Fibroblast of lung (primary cell): ENCODE measurements at places on chromosomes 7 and 10. TPM values are rescaled to one million over a fixed set of nuclear protein-coding genes. Genes with fewer than 3 reads are reported as not detected.

Gene CALML3
- not detected in 2 replicates for total RNA-seq

DNA sequence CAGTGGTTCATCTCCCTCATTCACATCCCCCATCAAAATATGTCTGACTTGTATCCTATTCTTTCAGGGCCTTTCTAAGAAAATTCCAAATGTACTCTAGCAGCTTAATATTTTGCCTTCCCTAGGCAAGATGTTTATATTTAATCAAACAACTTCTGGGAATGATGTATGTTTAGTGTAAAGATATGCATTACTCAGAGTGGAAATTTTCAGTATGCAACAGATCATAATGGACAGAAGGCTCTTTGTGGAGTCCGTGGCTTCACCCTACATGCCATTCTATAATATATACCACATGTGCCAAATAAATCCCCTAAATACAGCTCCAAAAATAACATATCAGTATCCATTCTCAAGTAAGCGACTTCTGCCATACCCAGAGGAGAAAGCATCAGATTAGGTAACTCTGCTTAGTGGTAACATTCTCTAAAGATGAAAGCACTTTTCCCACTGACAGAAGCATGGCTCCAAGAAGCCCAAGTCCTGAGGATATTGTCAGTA, 316.6 kb downstream of the KCNMA1 start:
- DNase-seq: peak; percentile 95
- peak overlapping the region; percentile 45 for H3K27ac ChIP-seq
- H3K36me3 ChIP-seq: no peaks in the 10 kb centered on the region
- H3K4me1 ChIP-seq: peaks cover 16% of the 10 kb centered on the region
- H3K4me3 ChIP-seq: no peak overlapping the region
- H3K27me3 ChIP-seq: no peaks in the 10 kb centered on the region

- no peak overlapping the region for H3K4me3 ChIP-seq
- H3K4me1 ChIP-seq: no peaks in the 10 kb centered on the region
- H3K36me3 ChIP-seq: no peaks in the 10 kb centered on the region
- H3K27ac ChIP-seq: no peak overlapping the region
These were observed 20.8 kb upstream of the HYAL4 start for GRCh38 chr7:123823898-123824753.

DNA sequence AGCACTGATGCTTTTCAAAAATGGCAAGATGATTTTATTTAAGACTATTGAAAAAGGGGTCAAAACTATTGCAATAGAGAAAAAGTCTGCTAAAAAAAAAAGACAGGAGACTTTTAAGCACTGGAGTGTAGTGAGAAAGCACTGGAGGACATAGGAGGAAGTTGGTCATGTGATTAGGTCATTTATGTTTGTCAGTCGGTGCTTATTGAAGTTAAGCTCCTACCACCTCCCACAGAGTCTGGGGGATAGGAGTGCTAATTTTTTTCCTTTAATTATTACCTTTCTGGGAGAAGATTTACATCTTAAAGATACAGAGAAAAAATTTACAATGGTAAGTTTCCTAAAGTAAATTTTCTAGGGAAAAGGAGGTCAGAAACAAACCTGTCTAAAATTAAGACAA, 80.2 kb upstream of the TMEM229A start:
- H3K4me1 ChIP-seq: no peaks in the 10 kb centered on the region
- DNase-seq: no peak
- H3K27ac ChIP-seq: no peak overlapping the region
- H3K36me3 ChIP-seq: no peaks in the 10 kb centered on the region
- no peaks in the 10 kb centered on the region for H3K27me3 ChIP-seq
- H3K4me3 ChIP-seq: no peak overlapping the region

DNA sequence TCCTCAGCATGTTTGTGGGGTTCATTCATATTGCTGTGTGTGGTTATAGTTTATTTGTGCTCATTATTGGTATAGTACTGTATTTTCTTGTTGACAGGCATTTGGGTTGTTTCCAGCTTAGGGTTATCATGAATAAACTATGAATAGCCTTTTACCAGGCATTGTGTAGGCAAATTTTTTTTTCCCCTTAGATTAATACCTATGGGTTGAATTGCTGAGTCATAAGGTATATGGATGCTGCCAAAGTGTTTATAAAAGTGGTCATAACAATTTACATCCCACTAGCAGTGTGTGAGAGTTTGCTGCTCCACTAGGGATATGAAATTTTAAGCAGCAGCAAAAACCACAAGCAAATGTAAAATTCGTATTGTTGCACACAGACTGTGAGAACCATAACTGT, 175.0 kb downstream of the PLPP4 start:
- no peak overlapping the region for H3K27ac ChIP-seq
- H3K4me3 ChIP-seq: no peak overlapping the region
- DNase-seq: no peak
- H3K36me3 ChIP-seq: no peaks in the 10 kb centered on the region
- no peaks in the 10 kb centered on the region for H3K27me3 ChIP-seq

Gene OR2A5
- not detected in 2 replicates for total RNA-seq

Gene CPA2
- total RNA-seq: under 0.01 TPM in 1 of 2 replicates, not detected in the other

Gene SLC13A1
- not detected in 2 replicates for total RNA-seq

DNA sequence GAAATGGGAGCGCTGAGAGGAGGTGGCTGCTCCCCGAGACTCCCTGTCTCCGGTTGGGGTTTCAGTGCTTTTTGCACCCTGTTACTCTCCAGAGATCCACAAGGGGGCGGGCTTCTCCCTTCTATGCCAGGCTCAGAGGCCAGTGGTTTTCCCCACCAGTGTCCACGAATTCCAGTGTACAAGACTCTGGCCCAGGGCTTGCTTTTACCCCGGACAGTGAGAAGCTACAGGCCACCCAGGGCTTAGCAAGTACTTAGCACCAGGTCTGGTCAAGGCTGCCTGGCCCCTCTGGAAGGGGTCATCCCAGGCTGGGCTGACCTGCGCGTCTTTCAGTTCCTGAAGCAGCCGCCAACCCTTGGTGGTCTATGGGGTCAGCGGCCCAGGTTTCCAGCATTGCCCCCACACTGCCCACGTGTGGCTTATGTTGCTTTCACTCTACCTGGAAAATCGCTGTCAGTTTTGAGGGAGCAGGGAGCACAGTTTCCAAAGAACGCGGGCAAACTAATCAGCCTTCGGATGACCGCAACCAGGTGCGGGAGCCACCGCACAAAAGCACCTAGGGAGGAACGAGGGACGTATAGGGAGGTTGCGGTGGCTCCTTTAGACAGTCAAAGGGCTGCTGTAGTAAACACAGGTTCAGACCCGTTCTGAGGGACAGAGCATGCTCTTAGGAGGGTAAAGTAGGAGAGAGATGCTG, 6.8 kb downstream of the CYP26A1 start:
- no peaks in the 10 kb centered on the region for H3K4me1 ChIP-seq
- DNase-seq: peak; percentile 40
- no peaks in the 10 kb centered on the region for H3K36me3 ChIP-seq
- peaks cover 12% of the 10 kb centered on the region for H3K27me3 ChIP-seq
- peak overlapping the region; percentile 18 for H3K4me3 ChIP-seq

DNA sequence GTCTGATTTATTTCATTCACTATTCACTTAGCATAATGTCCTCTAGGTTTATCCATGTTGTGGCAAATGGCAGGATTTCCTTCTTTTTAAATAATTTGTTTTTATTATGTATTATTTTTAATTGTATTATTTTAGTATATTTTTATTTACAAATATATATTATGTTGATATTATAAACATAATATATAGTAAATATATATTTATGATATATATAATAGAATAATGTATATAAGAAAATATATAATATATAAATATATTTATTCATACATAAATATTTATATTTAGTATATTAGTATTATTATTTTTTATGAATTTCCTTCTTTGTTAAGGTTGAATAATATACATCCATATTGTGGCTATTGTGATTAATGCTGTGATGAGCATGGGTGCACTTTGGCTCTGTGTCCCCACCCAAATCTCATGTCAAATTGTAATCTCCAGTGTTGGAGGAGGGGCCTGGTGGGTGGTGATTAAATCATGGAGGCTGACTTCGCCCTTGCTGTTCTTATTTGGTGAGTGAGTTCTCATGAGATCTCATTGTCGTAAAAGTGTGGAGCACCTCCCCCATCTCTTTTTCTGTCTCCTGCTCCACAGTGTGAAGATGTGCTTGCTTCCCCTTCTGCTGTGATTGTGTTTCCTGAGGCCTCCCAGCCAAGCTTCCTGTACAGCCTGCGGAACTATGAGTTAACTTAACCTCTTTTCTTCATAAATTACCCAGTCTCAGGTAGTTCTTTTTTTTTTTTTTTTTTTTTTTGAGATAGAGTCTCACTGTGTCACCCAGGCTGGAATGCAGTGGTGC, 52.3 kb upstream of the CYP2C18 start:
- no peak overlapping the region for H3K27ac ChIP-seq
- H3K27me3 ChIP-seq: no peaks in the 10 kb centered on the region
- no peaks in the 10 kb centered on the region for H3K4me1 ChIP-seq
- H3K4me3 ChIP-seq: no peak overlapping the region
- no peaks in the 10 kb centered on the region for H3K36me3 ChIP-seq

Gene GPR26
- not detected in 2 replicates for total RNA-seq

Gene BAIAP2L1
- total RNA-seq: 2.8 and 5.3 TPM in 2 replicates
